ENCODE measurements at places on chromosomes 7 and 10. TPM values are rescaled to one million over a fixed set of nuclear protein-coding genes. Genes with fewer than 3 reads are reported as not detected.

DNA sequence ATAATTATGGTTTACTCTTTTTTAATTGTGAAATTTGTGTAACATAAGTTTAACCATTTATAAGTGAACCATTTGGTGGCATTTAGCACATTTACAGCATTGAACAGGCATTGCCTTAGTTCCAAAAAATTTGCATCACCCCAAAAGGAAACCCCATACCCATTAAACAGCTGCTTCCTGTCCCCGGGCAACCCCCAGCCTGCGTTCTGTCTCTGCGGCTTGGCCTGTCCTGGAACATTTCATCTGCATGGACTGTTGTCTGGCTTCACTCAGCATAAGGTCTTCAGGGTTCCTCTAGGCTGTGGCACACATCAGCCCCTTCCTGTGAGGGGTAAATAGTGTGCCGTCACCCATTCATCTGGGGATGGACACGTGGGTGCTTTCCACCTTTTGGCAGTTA lies 6.9 kb downstream of the RET start:
- H3K36me3 ChIP-seq, result no peaks in the 10 kb centered on the region

Gene TSPAN12
- not detected for total RNA-seq

GRCh38 chr7:152351168-152351567 lies 84.6 kb downstream of the KMT2C start:
- no peak overlapping the region for H3K27ac ChIP-seq
- H3K4me3 ChIP-seq, result no peak overlapping the region
- peaks cover 7% of the 10 kb centered on the region for H3K4me1 ChIP-seq
- H3K27me3 ChIP-seq, result no peaks in the 10 kb centered on the region

- no peak overlapping the region for H3K27ac ChIP-seq
- H3K27me3 ChIP-seq, result no peaks in the 10 kb centered on the region
- no peak overlapping the region for H3K4me3 ChIP-seq
Observed at GRCh38 chr10:49327036-49327813, 28.3 kb downstream of the C10orf71 start.

Gene TUBB8
- total RNA-seq, result not detected

GRCh38 chr7:128011131-128011661 lies 20.0 kb downstream of the LRRC4 start:
- no peaks in the 10 kb centered on the region for H3K27me3 ChIP-seq
- no peak overlapping the region for H3K27ac ChIP-seq
- DNase-seq, result no peak
- H3K4me3 ChIP-seq, result no peak overlapping the region

Gene ST8SIA6
- not detected for total RNA-seq

DNA sequence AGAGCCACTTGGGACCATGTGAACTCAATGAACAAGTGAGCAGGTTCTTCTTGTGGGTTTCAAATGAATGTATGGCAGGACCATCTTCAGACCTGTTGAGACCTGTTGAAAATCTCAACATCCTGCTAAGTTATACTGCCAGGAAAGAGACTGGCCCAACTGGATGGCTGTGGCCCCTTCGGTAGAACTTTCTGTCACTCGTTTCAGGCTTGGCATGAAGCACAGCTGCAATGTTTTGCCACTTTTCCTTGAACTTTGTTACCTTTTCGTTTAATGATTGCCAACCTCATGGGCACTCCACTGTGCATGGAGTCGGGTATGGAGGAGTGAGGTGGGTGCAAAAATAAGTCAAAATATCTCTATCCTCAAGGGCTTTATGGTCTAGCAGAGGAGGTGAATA lies 36.7 kb upstream of the SLC35B4 start:
- no peaks in the 10 kb centered on the region for H3K36me3 ChIP-seq
- peaks cover 5% of the 10 kb centered on the region for H3K4me1 ChIP-seq
- peaks cover 3% of the 10 kb centered on the region for H3K27me3 ChIP-seq
- no peak overlapping the region for H3K27ac ChIP-seq
- no peak overlapping the region for H3K4me3 ChIP-seq
- no peak for DNase-seq

DNA sequence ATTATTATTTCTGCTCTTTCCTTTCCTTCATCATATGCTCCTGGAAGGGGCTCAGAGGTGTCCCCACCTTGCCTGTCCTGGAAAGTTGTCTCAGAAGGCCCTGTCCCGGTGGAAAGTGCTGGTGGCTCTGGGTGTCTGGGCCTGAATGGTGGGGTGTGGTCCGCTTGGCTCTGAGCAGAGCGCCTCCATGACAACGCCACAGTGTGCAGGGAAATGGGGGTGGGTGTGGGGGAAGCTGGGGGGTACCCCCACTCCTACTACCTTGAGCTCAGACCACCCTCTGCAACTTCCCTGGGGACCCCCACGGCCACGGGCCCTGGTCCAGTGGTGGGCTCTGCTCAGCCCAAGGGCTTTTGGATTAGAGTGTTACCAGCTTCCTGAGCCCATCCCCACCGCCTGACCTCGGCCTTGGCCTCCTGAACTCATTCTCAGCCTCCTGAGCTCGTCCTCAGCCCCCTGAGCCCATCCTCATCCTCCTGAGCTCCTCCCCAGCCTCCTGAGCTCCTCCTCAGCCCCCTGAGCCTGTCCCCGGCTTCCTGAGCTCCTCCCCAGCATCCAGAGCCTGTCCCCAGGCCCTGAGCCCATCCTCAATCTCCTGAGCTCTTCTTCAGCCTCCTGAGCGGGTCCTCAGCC lies 106.4 kb upstream of the FAM20C start:
- peaks cover 3% of the 10 kb centered on the region for H3K27me3 ChIP-seq
- H3K4me3 ChIP-seq, result no peak overlapping the region
- DNase-seq, result no peak
- H3K4me1 ChIP-seq, result peaks cover 11% of the 10 kb centered on the region

DNA sequence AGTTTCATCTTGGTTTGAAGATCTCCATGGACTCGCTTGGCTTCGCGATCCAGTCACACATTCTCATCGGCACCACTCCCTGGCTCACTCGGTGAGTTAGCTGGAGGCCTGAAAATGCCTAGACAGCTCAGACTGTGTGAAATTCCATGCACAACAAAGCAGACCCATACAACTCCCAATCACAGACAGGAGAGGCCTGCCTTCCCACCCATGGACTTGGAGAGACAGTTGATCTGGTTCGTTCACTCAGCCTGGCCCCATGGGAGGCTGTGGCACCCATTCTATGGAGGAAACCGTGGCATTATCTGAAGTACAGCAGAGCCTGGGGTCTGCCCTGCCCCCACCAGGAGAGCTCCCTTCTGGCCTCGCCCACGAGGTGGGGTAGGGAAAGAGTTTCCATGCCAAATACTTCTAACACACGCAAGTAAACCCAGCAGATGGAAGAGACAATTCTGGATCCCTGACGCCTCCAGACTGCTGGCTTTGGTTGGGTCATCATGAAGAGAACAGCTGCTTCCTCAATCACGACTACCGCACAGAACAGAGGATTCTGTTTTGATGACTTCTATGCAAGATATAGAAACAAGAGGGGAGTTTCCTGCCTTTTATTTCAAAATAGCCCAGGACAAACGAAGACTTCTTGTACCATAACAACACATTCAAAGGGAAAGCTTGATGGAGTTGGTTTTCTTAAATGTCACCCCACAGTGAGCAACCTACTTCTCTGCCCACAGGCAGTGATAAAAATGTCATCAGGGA lies 15.9 kb downstream of the FAM53B start:
- no peak for DNase-seq
- peak overlapping the region; percentile 70 for H3K4me3 ChIP-seq
- no peaks in the 10 kb centered on the region for H3K27me3 ChIP-seq
- peaks cover 71% of the 10 kb centered on the region for H3K4me1 ChIP-seq
- peak overlapping the region; percentile 89 for H3K27ac ChIP-seq
